CD14-positive monocyte (primary cell): ENCODE measurements at places on chromosomes 16 and 17. TPM values are rescaled to one million over a fixed set of nuclear protein-coding genes. Genes with fewer than 3 reads are reported as not detected.

- peaks cover 34% of the 10 kb centered on the region for H3K27me3 ChIP-seq
- no peak overlapping the region for H3K27ac ChIP-seq
- no peaks in the 10 kb centered on the region for H3K36me3 ChIP-seq
- H3K4me1 ChIP-seq, result peaks cover 16% of the 10 kb centered on the region
- DNase-seq, result peak; percentile 28
Measured at GRCh38 chr17:8326511-8327302, 12.9 kb upstream of the ODF4 start.

DNA sequence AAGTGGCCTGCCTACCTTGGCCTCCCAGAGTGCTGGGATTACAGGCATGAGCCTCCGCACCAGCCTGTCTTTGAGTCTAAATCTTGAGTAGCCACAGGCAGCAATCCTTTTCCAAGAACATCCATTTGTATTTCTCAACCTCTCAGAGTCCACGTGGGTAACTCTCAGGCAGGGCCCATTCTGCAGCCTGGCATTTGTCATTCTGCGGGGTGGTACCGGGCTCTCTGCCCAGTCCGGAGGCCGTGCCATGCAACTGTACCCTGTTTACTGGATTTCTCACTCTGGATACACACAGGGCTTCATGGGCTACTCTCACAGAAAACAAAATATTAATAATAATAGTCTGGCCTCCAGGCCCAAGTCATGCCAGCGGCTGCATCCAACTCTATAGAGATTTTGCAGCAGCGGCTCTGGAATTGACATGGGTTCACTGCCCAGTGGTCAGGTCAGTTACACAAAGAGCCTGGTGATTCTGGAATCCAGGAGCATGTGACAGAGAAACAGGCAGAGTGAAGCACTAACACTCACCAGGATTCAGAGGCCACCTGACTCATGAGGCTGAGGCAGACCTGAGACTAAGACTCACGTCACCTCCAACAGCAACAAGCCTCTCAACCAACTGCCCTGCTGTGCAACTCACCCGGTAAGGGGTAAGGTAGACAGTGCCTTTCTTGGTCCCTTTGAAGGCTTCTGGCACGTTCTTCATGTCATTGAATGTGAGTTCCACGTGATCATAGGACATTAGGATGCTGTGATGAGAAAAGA is 4.0 kb downstream of the WBP2 start:
- H3K27me3 ChIP-seq, result no peaks in the 10 kb centered on the region
- H3K4me1 ChIP-seq, result peaks cover 18% of the 10 kb centered on the region
- H3K27ac ChIP-seq, result no peak overlapping the region
- DNase-seq, result no peak
- no peak overlapping the region for H3K4me3 ChIP-seq

DNA sequence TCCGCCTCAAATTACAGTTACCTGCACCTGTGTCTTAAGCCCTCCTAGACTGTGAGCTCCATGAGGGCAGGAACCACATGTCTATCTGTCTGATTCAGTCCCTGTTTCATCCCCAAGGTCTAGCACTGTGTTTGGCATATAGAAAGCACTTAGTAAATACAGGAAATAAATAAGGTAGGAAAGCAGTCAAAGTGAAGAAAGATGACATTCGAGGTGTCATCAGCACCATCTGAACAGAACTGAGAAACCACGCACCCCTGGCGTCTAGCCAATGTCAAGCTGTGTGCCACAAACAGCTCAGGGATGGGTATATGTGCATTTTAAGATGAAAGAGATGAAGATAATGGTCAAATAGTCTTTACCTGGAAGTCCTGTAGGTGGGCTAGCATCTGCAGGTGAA is 79.6 kb upstream of the ATP2A3 start:
- no peak overlapping the region for H3K4me3 ChIP-seq
- no peak overlapping the region for H3K27ac ChIP-seq
- H3K36me3 ChIP-seq, result peaks cover 87% of the 10 kb centered on the region
- no peak for DNase-seq

DNA sequence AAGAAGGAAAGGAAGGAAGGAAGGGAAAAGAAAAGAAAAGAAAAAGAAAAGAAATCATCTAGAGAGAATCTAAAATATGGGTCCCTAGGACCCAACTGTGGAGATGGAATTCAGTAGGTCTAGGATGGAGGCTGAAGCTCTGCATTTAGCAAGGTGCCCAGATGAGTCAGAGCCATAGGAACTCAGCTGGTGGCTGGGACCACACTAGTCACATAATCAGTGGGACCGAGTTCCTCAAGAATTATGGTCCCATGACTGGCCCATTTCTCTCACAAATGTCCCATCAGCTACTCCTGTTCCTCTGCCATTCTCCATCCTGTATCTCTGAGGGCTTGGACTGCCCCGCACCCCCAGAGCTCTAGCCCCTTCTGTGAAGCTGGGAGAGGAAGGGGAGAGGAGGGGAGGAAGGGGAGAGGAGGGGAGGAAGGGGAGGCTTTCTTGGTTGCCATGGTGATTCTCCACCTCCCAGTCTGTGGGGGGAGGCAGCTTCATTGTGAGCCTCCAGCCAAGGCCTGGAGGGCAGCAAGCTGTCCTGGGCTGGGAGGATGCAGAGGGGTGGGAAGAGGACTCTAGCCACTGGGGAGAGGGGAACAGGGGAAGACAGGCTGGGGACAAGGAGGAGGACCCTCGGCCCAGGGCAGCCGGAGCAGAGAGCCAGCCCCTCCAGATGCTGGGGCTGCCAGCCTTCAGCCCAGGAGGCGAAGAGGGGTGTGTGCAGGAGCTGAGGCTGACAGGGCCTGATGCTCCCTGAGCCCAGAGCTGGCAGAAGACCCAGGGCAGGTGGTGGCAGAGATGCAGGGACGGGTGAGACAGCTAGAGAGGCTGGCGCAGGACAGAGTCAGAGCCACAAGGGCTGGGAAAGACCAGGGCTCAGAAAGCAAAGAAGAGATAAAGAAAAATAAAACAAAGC is 37.8 kb upstream of the LHX1 start:
- no peaks in the 10 kb centered on the region for H3K4me1 ChIP-seq
- no peak overlapping the region for H3K4me3 ChIP-seq
- no peak overlapping the region for H3K27ac ChIP-seq
- DNase-seq, result no peak

- no peaks in the 10 kb centered on the region for H3K36me3 ChIP-seq
- H3K4me1 ChIP-seq, result no peaks in the 10 kb centered on the region
- DNase-seq, result no peak
Measured at GRCh38 chr16:7185689-7186088, 147.0 kb upstream of the RBFOX1 start.

DNA sequence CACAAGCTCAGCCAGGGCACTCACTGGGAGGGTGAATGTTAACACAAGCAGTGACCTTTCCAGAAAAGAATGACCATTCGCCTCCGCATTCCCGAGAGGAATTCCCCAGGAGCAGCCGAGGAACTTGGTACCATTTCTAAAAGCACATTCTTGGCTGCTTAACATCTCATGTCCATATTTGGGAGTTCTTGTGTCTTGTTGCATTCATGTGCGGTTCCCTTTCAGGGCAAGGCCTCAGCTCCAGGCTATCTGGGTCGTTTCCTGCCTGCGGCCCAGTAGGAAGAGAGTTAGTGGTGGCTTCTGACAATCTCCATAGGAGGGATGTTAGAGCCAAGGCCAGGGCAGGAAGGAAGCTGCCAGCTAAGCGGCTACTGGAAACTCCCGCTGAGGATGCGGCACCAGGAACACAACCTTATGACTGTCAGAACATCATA is 27.8 kb upstream of the MEAK7 start:
- no peak overlapping the region for H3K27ac ChIP-seq
- DNase-seq, result peak; percentile 74
- H3K4me1 ChIP-seq, result peaks cover 37% of the 10 kb centered on the region
- H3K4me3 ChIP-seq, result no peak overlapping the region
- no peaks in the 10 kb centered on the region for H3K36me3 ChIP-seq

DNA sequence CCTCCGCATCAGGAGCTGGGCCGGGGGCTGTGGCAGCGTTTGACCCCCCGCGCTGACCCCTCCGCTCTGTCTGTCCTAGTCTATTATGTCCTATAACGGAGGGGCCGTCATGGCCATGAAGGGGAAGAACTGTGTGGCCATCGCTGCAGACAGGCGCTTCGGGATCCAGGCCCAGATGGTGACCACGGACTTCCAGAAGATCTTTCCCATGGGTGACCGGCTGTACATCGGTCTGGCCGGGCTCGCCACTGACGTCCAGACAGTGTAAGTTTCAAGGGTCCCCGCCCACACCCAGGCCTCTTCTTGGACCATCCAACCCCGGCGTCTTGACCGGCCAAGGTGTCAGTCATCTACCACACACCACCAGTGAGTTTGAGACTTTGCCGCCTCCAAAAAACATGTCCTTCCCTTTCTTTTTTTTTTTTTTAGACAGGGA is 548 bp downstream of the PSMB3 start:
- H3K36me3 ChIP-seq, result peaks cover 34% of the 10 kb centered on the region
- H3K27me3 ChIP-seq, result peaks cover 7% of the 10 kb centered on the region
- peaks cover 49% of the 10 kb centered on the region for H3K4me1 ChIP-seq
- H3K4me3 ChIP-seq, result peak overlapping the region; percentile 96
- H3K27ac ChIP-seq, result peak overlapping the region; percentile 98
- no peak for DNase-seq

DNA sequence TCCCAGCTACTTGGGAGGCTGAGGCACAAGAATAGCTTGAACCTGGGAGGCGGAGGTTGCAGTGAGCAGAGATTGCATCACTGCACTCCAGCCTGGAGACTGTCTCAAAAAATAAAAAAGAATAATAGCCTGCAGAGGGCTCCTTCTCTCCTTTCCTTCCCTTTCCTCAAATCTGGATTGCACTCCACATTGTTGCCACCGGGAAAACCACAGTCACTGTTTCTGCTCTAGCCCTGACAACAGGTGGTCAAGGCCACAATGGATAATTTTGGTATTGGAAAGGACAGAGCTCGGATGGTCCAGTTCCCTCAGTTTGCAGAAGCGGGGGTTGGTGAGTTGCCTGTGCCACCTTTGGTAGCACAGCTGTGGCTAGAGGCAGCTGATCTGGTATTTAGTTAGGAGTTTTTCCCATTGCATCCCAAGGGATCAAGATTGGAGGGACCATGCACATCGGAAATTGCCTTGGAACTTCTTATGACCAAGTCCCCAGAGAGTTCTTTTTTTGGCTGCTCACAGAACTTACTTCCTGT is 44.7 kb upstream of the PRSS54 start:
- peaks cover 4% of the 10 kb centered on the region for H3K4me1 ChIP-seq
- no peak for DNase-seq
- no peaks in the 10 kb centered on the region for H3K27me3 ChIP-seq
- no peak overlapping the region for H3K4me3 ChIP-seq
- no peaks in the 10 kb centered on the region for H3K36me3 ChIP-seq

The GRIN2C gene
- polyA plus RNA-seq, result 0.04 and 0.05 TPM in 2 replicates

The MT4 gene
- not detected for polyA plus RNA-seq

The KRT9 gene
- polyA plus RNA-seq, result not detected

The CA7 gene
- polyA plus RNA-seq, result not detected

The KRTAP16-1 gene
- not detected for polyA plus RNA-seq
